A673 (cell line): ENCODE measurements at places on chromosomes 16 and 17. TPM values are rescaled to one million over a fixed set of nuclear protein-coding genes. Genes with fewer than 3 reads are reported as not detected.

DNA sequence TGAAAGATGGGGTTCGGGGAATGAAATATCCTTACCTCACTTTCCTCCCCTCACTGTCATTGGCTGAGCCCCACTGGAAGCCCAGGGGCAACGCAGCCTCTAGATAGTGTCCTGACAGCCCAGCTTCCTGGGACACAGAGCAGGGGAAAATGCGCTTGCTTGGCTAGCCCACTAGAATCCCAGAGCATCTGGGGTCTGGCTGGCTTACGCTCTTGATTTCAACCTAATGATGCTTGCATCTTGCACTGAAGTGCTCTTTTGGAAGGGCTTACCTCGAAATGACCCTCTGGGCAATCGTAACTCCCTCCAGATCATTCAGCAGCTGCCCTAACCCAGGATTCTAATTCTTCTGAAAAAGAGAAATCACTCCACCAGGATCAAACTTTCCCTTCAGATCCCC is 147.6 kb downstream of the SOX9 start:
- no peaks in the 10 kb centered on the region for H3K36me3 ChIP-seq
- no peak overlapping the region for H3K4me3 ChIP-seq
- no peak overlapping the region for H3K27ac ChIP-seq
- H3K27me3 ChIP-seq: no peaks in the 10 kb centered on the region
- H3K4me1 ChIP-seq: peaks cover 9% of the 10 kb centered on the region

DNA sequence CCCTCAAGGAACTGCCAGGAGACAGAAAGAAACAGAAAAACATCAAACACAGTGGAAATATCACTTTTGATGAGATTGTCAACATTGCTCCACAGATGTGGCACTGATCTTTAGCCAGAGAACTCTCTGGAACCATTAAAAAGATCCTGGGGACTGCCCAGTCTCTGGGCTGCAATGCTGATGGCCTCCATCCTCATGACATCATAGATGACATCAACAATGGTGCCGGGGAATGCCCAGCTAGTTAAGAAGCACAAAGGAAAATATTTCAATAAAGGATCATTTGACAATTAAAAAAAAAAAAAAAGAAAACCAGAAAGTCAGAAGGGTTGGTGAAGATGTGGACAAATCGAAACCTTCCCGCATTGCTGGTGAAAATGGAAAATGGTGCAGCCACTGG is 14.9 kb upstream of the CHMP6 start:
- no peaks in the 10 kb centered on the region for H3K4me1 ChIP-seq
- H3K27ac ChIP-seq: no peak overlapping the region
- H3K27me3 ChIP-seq: no peaks in the 10 kb centered on the region
- no peaks in the 10 kb centered on the region for H3K36me3 ChIP-seq

The SLC6A2 gene
- not detected in 2 replicates for total RNA-seq

The TMEM220 gene
- 0.11 and 1.4 TPM in 2 replicates for total RNA-seq

GRCh38 chr16:11972128-11972527 is 4.4 kb upstream of the SNX29 start:
- H3K27ac ChIP-seq: no peak overlapping the region
- no peaks in the 10 kb centered on the region for H3K36me3 ChIP-seq
- no peak overlapping the region for H3K4me3 ChIP-seq
- DNase-seq: peak; percentile 32
- peaks cover 7% of the 10 kb centered on the region for H3K27me3 ChIP-seq

The P4HB gene
- total RNA-seq: 491 and 503 TPM in 2 replicates

The CA7 gene
- not detected in 2 replicates for total RNA-seq

- H3K27ac ChIP-seq: no peak overlapping the region
- H3K4me3 ChIP-seq: no peak overlapping the region
- H3K36me3 ChIP-seq: peaks cover 3% of the 10 kb centered on the region
- DNase-seq: no peak
- no peaks in the 10 kb centered on the region for H3K27me3 ChIP-seq
Measured at GRCh38 chr17:49511810-49512209, 16.7 kb downstream of the NGFR start.

The HOXB3 gene
- 40.7 and 46.1 TPM in 2 replicates for total RNA-seq

- H3K27me3 ChIP-seq: no peaks in the 10 kb centered on the region
- peaks cover 39% of the 10 kb centered on the region for H3K36me3 ChIP-seq
- H3K4me3 ChIP-seq: peak overlapping the region; percentile 74
- peaks cover 6% of the 10 kb centered on the region for H3K4me1 ChIP-seq
- DNase-seq: no peak
- H3K27ac ChIP-seq: no peak overlapping the region
Measured at GRCh38 chr17:40645943-40646342, 1.7 kb downstream of the SMARCE1 start.

The MAP3K14 gene
- 3.0 and 5.5 TPM in 2 replicates for total RNA-seq

- H3K4me1 ChIP-seq: no peaks in the 10 kb centered on the region
- DNase-seq: no peak
- H3K27me3 ChIP-seq: peaks cover 27% of the 10 kb centered on the region
- no peak overlapping the region for H3K27ac ChIP-seq
- H3K4me3 ChIP-seq: no peak overlapping the region
- H3K36me3 ChIP-seq: no peaks in the 10 kb centered on the region
Measured at GRCh38 chr16:79317521-79317920, 283.0 kb downstream of the MAF start.

- no peaks in the 10 kb centered on the region for H3K27me3 ChIP-seq
- H3K4me1 ChIP-seq: peaks cover 50% of the 10 kb centered on the region
- DNase-seq: no peak
- H3K27ac ChIP-seq: no peak overlapping the region
- no peak overlapping the region for H3K4me3 ChIP-seq
Measured at GRCh38 chr17:46158323-46159296, 34.6 kb downstream of the KANSL1 start.

DNA sequence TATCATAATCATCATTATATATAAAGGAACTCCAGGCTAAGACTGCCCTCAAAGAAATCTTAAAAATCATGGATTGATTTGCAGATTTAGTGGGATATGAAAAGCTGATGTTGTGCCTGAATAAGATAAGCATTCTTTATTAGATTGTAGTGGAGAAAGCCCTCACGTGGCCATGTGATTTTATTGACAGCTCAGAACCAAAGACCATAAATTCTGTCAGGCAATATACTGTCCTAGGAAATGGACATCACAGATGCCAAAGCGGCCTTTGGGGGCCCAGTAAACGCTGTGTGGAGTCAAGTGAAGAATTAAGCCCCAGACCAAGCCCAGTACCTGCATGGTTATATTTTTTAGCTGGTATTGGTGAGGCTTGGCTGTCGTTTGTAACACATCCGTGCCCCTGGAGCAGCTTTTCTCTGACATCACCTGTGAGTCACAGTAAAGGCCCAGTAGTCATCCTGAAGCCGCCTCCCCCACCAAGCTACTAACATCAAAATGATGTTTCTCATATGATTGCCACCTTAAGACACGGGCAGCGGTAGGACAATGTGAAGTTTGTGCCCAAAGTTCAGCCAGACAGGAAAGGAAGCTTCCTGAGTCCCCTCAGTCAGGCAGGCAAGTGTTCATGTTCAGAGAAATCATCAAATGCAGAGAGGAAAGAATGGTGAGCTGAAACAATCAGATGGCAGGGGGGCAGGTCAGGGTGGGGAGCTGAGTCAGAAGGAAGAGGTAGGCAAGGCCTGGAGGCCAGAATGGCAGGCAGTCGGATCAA is 209.4 kb downstream of the IRX3 start:
- no peak overlapping the region for H3K4me3 ChIP-seq
- no peak overlapping the region for H3K27ac ChIP-seq
- no peaks in the 10 kb centered on the region for H3K27me3 ChIP-seq

GRCh38 chr16:77700846-77701245 is 21.5 kb upstream of the NUDT7 start:
- H3K4me3 ChIP-seq: no peak overlapping the region
- no peaks in the 10 kb centered on the region for H3K36me3 ChIP-seq
- peaks cover 6% of the 10 kb centered on the region for H3K27me3 ChIP-seq
- H3K27ac ChIP-seq: no peak overlapping the region
- H3K4me1 ChIP-seq: no peaks in the 10 kb centered on the region

GRCh38 chr17:78706271-78706915 is 75.7 kb downstream of the CYTH1 start:
- H3K4me3 ChIP-seq: no peak overlapping the region
- no peaks in the 10 kb centered on the region for H3K27me3 ChIP-seq
- DNase-seq: no peak
- no peaks in the 10 kb centered on the region for H3K4me1 ChIP-seq

- H3K27me3 ChIP-seq: no peaks in the 10 kb centered on the region
- H3K4me3 ChIP-seq: no peak overlapping the region
- no peak overlapping the region for H3K27ac ChIP-seq
- no peaks in the 10 kb centered on the region for H3K4me1 ChIP-seq
Measured at GRCh38 chr17:61966191-61966590, 38.4 kb upstream of the INTS2 start.

- peak overlapping the region; percentile 71 for H3K27ac ChIP-seq
- peaks cover 6% of the 10 kb centered on the region for H3K36me3 ChIP-seq
- DNase-seq: peak; percentile 55
- no peak overlapping the region for H3K4me3 ChIP-seq
- H3K4me1 ChIP-seq: peaks cover 95% of the 10 kb centered on the region
Measured at GRCh38 chr16:89319886-89320781, 102.6 kb downstream of the ZNF778 start.

The ICAM2 gene
- 0.99 and 1.2 TPM in 2 replicates for total RNA-seq

GRCh38 chr17:82831041-82831817 is 8.6 kb downstream of the ZNF750 start:
- H3K36me3 ChIP-seq: peaks cover 2% of the 10 kb centered on the region
- H3K4me1 ChIP-seq: peaks cover 26% of the 10 kb centered on the region
- no peak for DNase-seq
- no peaks in the 10 kb centered on the region for H3K27me3 ChIP-seq
- no peak overlapping the region for H3K27ac ChIP-seq
- H3K4me3 ChIP-seq: no peak overlapping the region

The KRT28 gene
- not detected in 2 replicates for total RNA-seq

DNA sequence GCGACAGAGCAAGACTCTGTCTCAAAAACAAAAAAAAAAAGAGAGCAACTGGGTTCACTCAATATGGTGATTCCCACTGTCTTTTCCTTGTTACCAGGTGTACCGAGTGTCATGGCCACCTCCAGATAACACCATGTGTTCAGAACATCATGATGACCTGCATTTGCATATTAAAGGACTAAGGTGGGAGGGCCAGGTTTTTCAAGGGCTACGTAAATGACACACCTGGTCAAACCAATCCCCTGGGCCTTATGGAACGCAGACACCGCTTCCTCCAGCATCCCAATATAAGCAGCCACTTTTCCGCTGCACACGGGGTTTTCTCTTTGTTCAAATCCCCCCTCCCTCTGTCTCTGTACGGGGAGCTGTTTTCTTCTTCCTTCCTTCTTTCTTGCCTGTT is 29.3 kb downstream of the WSCD1 start:
- no peak overlapping the region for H3K4me3 ChIP-seq
- DNase-seq: no peak
- peaks cover 45% of the 10 kb centered on the region for H3K27me3 ChIP-seq

- no peaks in the 10 kb centered on the region for H3K4me1 ChIP-seq
- H3K27ac ChIP-seq: no peak overlapping the region
- H3K27me3 ChIP-seq: peaks cover 79% of the 10 kb centered on the region
- H3K36me3 ChIP-seq: no peaks in the 10 kb centered on the region
Measured at GRCh38 chr17:79135628-79136405, 61.2 kb downstream of the ENGASE start.

The DDX28 gene
- total RNA-seq: 14.2 and 16.0 TPM in 2 replicates

The EPN3 gene
- 0.09 TPM in 1 of 2 replicates, not detected in the other for total RNA-seq

- H3K27ac ChIP-seq: no peak overlapping the region
- H3K4me3 ChIP-seq: no peak overlapping the region
- H3K36me3 ChIP-seq: no peaks in the 10 kb centered on the region
- H3K4me1 ChIP-seq: no peaks in the 10 kb centered on the region
- H3K27me3 ChIP-seq: no peaks in the 10 kb centered on the region
Measured at GRCh38 chr17:75030161-75030560, 16.6 kb downstream of the ATP5PD start.

DNA sequence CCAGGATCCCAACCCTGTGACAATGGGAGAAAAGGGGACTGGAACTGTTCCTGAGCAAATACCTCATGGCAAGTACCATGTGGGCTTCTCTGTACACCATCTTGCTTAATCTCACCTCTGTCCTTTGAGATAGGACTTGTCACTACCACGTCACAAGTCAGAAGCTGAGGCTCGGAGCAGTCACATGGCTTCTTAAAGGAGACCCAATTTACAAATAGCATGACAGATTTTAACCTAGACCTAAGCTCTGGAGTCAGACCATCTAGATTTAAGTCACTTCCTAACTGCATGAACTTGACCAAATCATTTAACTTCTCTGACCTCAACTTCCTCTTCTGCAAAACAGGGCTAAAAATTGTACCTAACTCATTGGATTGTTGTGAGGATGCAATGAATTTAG is 36.0 kb upstream of the CCL1 start:
- H3K27me3 ChIP-seq: no peaks in the 10 kb centered on the region
- DNase-seq: no peak
- no peaks in the 10 kb centered on the region for H3K36me3 ChIP-seq
- no peak overlapping the region for H3K4me3 ChIP-seq
- no peaks in the 10 kb centered on the region for H3K4me1 ChIP-seq
- H3K27ac ChIP-seq: no peak overlapping the region

GRCh38 chr17:44197980-44198720 is 1.5 kb downstream of the ATXN7L3 start:
- no peaks in the 10 kb centered on the region for H3K4me1 ChIP-seq
- no peaks in the 10 kb centered on the region for H3K27me3 ChIP-seq
- H3K36me3 ChIP-seq: peaks cover 29% of the 10 kb centered on the region
- H3K27ac ChIP-seq: peak overlapping the region; percentile 84

The ETV4 gene
- total RNA-seq: 25.7 and 31.2 TPM in 2 replicates

DNA sequence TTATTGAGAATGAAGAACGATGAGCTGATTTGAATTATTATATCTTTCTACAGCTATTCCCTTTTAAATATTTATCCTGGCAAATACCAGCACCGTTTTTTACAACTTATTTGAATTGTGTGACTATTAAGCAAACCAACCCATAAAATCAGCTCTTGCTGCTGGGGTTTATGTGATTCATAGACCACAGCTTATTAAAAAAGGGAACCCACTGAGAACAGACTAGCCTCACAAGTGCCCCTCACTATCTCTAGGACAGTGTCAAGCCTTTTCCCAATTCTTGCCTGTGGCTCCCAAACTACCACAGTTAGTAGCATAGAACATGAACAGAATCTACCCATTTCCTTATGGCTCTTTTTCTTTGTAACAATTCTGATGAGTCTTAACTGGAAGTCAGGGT is 6.1 kb upstream of the LIG3 start:
- no peaks in the 10 kb centered on the region for H3K4me1 ChIP-seq
- no peak overlapping the region for H3K27ac ChIP-seq
- no peaks in the 10 kb centered on the region for H3K36me3 ChIP-seq
- no peaks in the 10 kb centered on the region for H3K27me3 ChIP-seq
- H3K4me3 ChIP-seq: no peak overlapping the region
